ENCODE measurements at places on chromosomes 11 and 22. TPM values are rescaled to one million over a fixed set of nuclear protein-coding genes. Genes with fewer than 3 reads are reported as not detected.

Gene GLYATL2
- total RNA-seq: 0.24 TPM

Gene RTN4R
- 4.9 TPM for total RNA-seq

Gene BDNF
- total RNA-seq: 1.4 TPM

Gene ACR
- total RNA-seq: not detected

Gene TMEM86A
- 2.7 TPM for total RNA-seq

Gene PKDREJ
- not detected for total RNA-seq

Gene CEND1
- total RNA-seq: not detected

Gene CENPM
- total RNA-seq: 7.7 TPM

Gene SCARF2
- 0.43 TPM for total RNA-seq

Gene HEPHL1
- total RNA-seq: 2.2 TPM

Gene INPP5J
- 0.21 TPM for total RNA-seq

Gene TSPAN32
- total RNA-seq: not detected

Gene CRYBB3
- total RNA-seq: not detected

Gene C11orf91
- total RNA-seq: not detected

Gene CCDC73
- not detected for total RNA-seq

Gene MUC5AC
- not detected for total RNA-seq
